ENCODE measurements at places on chromosomes 7 and 10.

GRCh38 chr7:18177129-18177814, 149.6 kb upstream of the PRPS1L1 start:
- DNase-seq: no peak

DNA sequence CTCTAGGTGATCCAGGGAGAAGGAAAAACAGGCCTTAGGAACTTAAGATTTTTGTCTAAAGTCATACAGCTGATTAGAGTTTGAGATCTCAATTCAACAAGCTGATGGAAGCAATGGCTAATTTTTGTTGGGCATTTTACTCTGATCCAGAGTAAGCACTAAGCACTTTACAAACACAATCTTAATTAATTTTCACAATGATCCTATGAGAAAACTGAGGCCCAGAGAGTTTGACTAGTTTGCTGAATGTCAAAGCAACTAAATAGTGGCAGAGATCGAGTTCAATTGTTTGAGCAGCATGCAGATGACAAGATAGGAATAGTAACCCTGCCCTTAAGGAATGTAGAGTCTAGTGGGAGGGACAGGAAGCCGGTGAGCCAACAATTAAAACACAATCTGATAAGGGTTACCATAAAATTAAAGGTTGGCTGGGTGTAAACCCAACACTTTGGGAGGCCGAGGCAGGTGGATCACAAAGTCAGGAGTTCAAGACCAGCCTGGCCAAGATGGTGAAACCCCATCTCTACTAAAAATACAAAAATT, 13.5 kb upstream of the RPEL1 start:
- DNase-seq: no peak

DNA sequence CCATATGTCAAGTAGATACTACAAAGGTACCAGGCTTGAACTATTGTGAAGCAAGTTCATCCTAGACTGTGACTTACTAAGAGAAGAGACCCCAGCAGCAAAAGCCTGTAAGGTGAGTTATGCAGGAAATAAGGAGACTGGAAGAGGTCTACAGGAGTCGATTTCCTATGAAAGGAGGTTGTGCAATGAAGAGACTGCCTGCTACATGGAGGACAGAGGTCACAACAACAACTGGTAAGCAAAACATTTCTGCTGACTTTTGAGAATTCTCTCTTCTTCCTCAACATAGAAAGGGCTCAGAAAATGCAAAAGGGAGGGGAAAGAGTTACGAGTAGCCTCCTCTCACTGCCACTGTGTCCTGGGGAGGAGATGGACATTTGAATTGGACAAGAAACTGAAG, 42.4 kb downstream of the PDK4 start:
- no peak for DNase-seq

DNA sequence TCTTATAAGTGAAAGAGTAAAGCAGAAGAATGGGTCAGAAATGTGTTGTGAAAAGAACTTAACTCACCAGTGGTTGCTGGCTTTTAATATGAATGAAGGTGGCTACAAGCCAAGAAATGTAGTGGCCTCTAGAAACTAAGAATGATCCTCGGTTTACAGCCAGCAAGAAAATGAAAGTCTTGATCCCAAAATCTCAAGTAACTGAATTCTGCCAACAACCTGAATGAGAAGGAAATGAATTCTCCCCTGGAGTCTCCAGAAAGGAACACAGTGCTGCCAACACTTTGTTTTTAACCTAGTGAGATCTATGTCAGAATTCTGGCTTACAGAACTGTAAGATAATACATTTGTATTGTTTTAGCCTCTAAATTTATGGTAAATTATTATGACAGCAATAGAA, 193.0 kb downstream of the FZD1 start:
- no peak for DNase-seq

- no peak for DNase-seq
Measured at GRCh38 chr10:35675846-35676245, 33.8 kb upstream of the FZD8 start.

GRCh38 chr10:119428789-119429188, 113.7 kb downstream of the RGS10 start:
- DNase-seq: no peak

GRCh38 chr7:47890125-47890524, 58.1 kb downstream of the PKD1L1 start:
- DNase-seq: no peak

DNA sequence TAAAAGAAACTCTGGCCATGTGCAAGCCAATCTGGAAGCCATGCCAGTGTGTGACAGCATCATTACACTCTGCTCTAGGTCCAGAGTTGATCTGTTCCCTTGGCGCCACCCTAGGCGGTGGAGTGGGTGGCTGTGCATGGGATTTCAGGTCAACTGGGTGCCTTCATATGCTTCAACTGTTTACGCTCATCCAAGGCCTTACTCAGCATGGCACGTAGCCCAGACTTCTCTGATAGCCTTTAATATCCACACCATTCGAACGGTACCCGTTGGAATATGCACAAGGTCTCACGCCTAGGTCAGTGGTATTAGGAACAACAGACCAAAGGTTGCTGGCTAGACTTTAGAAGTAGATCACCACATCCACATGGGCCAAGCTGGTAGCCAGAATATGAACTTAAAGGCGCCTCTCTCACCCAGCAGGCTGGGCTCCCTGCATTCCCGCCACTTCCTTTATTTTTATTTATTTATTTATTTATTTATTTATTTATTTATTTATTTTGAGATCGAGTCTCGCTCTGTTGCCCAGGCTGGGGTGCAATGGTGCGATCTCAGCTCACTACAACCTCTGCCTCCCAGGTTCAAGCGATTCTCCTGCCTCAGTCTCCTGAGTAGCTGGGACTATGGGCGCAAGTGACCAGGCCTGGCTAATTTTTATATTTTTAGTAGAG, 18.7 kb upstream of the ACHE start:
- DNase-seq: no peak

- no peak for DNase-seq
Measured at GRCh38 chr10:30816159-30816819, 186.7 kb upstream of the LYZL2 start.

GRCh38 chr10:116712519-116712918, 29.8 kb downstream of the HSPA12A start:
- no peak for DNase-seq

- no peak for DNase-seq
Measured at GRCh38 chr7:81789406-81790119, 19.7 kb upstream of the HGF start.

- no peak for DNase-seq
Measured at GRCh38 chr7:14682910-14683465, 219.6 kb downstream of the DGKB start.
